HFFc6 (cell line): ENCODE measurements at places on chromosomes 3 and 15.

GRCh38 chr3:126309861-126310655, 47.1 kb downstream of the KLF15 start:
- DNase-seq, result no peak

GRCh38 chr15:40984964-40985363, 31.7 kb downstream of the CHAC1 start:
- peak; percentile 94 for DNase-seq

GRCh38 chr3:160616716-160617115, 51.3 kb upstream of the KPNA4 start:
- DNase-seq, result peak; percentile 61

DNA sequence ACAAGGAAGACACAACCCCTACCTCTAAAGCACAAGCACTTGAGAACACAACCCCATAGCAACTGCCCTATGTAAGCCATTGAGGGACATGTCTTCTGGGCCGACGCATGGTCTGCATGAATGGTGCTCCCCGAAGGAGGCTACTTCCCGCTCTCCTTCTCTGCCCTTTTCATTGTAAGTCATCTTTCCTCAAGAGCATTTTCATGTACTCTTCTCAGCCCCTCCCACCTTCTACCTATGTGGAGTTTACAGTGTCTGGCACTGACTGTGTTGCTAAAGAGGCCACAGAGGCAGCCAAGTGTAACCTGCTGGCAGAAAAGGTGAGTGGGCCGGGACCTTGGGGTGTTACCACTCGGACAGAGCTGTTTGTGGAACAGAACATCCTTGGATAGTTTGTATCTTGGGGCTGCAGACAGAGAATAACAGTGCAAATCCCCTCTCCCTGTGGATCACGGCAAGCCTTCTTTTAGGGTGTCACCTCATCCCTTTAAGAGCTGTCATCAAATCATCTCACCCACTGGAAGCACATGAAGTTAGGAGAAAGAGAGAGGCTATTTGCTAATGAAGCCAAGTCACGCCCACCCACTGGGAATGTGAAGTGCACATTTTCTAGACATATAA, 5.6 kb downstream of the AHSG start:
- DNase-seq, result no peak

- DNase-seq, result no peak
Observed at GRCh38 chr3:106446271-106446670, 577.5 kb upstream of the CBLB start.

DNA sequence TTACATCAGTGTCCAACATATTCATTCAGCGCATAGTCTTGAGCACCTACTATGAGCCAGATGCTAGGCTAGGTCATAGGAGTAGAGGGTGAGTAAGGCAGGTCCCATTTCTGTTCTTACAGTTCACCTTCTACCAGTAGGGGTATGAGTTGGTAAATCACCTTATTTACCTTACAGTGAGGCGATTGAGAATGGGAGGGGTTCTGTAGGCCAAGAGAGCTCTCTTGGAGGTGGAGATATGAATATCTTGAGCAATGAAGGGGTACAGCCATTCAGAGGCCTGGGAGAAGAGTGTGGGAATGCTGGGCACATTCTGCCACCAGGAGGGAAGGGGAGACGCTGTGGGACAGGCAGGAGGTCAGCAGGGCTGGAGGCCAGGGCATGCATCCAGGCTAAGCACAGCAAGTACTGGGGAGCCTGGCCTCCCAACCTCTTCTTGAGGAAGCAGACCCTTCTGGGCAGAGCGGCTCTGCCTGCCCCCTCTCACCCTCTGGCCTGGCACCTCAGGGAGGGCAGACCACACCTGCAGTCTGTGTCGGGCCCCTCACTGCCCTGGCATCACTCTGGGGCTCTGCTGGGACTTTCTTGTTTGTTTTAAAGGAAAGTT, 123.4 kb downstream of the EEFSEC start:
- DNase-seq, result no peak

- peak; percentile 70 for DNase-seq
Observed at GRCh38 chr3:42216931-42217333, 49.1 kb downstream of the CCK start.
